ENCODE measurements at places on chromosomes 3 and 15.

- no peak for DNase-seq
These were observed 1.8 kb downstream of the SETD2 start for GRCh38 chr3:47161983-47162696.

GRCh38 chr3:146883288-146883687 is 278.1 kb upstream of the PLSCR5 start:
- no peak for DNase-seq

DNA sequence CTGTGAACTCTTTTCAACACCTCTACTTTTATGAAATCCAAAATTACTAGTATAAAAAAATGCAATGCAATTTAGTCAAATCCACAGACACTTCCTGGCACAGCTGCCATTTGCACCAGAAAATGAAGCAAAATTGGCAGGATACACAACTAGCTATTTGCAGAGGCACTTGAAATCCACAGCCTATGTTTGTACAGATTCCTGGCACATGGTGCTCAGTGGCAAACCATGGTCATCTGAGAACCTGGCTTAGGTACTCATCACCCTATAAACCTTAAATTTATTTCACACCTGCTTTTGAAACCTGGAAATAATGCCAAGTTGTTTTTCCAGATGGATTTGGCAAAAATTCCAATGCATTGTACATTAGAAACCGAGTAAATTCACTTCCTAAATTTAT is 20.2 kb upstream of the PPM1L start:
- no peak for DNase-seq

- peak; percentile 51 for DNase-seq
These were observed 104.9 kb upstream of the ASB14 start for GRCh38 chr3:57397175-57398026.

DNA sequence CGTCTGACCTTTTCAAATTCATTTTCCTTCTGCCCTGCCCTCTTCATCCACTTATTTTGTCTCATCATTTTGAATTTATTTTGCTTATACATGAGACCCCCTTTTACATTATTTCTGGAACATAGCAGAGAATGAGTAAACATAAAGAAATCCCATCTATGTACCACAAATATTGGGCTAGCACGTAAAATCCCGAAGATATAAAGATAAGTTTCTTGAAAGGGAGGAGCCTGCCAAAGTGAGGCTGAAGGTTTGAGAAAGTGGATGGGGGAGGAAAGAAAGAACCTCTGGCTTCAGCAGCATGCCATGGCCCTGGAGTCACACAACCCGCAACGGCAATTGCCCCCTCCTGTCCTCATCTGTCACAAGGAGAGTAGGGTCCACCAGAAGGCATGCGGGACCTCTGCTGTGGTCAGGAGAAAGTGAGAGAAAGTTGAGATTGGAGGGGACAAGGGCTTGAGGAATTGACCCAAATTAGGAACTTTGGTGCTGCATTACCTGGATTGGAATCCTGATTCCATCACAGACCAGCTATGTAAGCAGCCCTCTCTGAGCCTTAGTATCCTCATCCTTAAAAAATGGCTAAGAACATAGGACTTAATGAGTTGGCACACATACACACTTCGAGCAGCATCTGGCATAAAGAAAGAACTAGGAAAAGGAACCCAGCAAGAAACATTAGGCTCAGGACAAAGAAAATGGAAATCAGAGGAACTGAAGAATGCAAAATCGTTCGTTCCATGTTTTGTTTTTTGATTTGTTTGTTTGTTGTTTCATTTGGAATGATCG is 53.7 kb upstream of the GYG1 start:
- DNase-seq = no peak

GRCh38 chr15:48507416-48508065 is 138.0 kb downstream of the FBN1 start:
- no peak for DNase-seq

Data from activated CD8-positive, alpha-beta memory T cell treated with anti-CD3 and anti-CD28 coated beads, Interleukin-2, amount 50 U/mL, for 4 hours (primary cell).